ENCODE measurements at places on chromosomes 4 and X.

DNA sequence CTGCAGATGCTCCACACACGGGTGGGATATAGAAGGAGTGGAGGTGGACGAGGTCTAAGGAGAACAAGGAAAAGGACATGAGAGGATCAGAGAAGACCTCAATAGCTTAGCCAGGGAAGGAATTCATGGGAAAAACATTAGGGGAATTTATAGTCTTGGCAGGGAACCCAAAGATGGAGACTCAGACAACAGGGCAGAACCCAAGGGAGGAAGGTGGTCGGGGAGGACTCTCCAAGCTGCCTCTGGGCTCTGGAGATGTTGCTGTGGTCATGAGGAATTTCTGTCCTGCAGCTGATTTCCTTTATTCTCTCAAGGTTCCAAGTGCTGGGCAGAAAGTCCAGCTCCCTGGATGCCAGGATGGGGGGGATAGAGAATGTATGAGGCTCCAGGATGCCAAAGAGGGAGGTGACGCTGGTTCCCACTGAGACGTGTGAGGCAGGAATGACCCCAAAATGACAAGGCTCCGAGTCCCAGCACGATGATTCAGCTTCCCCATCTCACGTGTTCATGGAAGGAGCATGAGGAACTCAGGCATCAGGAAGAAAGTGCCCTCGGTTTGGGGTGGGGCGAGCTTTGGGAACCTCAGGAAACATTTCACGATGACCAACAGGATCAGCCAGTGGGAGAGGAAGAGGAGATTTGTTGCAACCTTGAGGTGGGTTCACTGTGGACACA is 57.0 kb upstream of the PPP2R3B start:
- DNase-seq: no peak

DNA sequence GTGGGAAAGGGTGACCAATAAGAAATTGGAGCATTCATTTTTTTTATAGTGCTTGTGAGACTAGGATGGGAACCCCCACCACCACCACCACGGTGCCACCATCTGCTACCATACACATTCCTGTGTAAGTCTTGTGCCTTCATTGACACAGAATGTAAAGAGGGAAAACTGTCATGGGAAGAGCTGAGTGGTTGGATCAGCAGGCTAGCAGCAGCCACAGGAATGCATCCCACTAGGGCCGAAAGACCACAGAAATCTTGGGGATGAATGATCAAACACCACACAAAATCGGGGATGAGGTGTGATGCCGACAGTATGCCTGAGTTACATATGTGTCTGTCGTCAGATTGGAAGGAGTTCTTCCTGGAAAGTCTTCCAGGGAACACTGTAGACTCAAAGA is 69.2 kb downstream of the SRPX start:
- no peak for DNase-seq

DNA sequence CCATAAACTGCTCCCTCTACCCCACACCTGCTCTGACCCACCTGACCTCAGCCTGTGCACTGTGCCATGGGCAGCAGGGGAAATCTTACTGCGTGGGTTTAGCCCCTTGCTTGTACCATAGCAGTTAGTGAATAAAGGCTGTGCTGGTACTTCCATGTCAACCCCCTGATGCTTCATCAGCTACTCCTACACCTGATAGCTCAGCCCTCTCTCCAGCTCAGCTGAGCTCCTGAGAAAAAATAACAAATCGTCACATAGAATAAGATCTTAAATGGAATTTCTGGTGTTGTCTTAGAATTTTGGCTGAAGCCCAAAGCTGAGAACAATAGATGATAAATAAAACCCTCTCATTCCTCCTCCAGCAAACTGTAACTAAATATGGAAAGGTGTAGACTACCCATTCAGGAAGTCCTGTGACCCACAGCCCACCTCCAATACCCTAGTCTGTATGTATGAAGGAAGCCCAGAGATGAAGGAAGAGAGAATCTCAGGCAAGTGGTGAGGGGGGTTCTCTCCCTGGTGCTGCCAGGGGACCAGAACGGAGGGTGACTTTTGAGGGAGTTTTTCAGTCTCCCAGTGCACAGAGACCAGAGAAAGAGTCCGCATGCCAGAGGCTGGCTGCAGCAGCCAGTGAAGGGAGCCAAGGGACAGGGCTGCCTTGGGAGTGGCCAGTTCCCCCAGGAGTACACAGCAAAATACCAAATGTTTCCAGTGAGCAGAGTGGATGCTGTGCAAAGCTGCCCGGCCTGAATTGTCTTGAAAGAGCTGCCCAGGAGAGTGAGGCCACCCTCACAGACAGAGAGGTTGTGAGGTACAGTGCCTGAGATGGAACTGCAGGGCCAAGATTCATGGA is 227.3 kb downstream of the QDPR start:
- no peak for DNase-seq

- no peak for DNase-seq
These were observed 36.8 kb upstream of the ARSD start for GRCh38 chrX:2965965-2966364.

DNA sequence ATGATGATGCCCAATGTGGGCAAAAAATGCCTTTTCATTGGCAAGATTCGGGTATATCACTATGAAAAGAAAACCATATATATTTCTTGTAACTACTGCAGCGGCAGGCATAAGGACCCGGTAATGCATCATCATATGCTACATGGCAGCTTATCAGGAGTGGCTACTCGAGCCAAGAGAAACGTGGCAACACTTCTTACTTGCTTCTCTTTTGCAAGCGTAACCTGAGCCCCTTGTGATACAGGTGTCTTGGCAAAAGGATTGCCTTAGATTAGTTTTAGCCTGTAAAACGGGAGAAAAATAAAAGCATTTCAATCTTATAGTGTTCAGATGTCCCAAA is 280.3 kb downstream of the SPRY1 start:
- DNase-seq: no peak

DNA sequence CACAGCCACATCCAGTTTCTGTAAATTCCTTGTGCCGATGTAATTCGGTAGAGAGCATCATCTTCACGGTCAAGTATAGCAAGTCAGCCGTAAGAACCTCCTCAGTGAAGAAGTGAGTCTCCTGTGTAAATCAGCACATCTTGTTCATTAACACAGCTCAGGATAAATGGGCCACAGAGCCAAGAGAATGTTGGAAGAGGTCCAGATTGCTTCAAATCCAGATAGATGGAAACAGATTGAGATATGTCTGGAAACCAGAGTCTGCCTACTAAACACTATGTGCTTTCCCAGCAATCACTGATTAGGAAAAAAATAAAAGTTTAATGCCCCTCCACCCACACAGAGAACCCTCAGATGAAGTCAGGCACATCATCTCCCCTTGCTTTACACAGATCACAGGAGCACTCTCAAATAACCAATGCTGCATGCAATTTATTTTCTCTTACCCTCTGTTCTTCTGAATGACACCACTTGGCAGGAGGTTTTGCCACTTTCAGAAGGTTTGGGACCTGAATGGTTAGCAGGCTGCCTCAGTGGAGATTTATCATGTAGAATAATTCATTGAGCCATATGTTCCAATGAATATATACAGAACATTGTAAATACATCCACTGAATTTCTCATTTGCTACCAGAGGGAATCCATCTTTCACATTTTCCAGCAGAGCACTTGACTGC is 357.7 kb downstream of the C4orf33 start:
- no peak for DNase-seq

DNA sequence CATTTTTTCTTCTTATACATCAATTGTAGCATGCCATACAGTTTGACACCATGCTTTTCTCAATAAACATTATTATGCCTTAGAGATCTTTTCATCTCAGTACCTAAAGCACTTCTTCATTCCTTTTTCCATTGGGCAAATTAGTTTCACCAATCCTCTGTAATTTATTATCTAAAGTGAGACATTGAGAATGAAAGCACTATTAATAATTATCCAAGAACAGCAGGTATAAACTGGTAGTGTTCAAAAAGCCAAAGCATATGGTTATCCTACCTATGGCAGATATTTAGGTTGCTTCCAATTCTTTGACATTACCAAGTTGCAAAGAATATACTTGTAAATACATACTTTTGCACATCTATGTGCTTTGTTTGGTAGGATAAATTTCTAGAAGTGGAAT is 15.6 kb downstream of the LAMTOR3 start:
- DNase-seq: no peak

DNA sequence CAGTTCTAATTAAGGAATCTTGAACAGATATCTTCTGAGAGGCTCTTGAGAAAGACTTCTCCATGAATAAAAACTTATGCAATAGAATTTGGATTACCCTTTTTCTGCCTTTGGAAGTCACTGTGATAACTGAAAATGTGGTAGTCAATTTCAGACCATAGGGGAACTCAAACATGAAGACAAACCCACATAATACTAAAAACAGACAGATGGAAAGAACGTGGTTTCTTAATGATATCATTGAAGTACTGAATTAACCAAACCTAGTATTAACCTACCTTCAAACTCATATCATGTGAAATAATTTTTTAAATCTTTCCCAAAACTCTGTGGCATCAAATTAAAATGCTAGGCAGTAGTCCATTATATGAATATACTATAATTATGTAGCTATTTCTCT is 153.5 kb downstream of the CAMK2D start:
- DNase-seq: no peak

DNA sequence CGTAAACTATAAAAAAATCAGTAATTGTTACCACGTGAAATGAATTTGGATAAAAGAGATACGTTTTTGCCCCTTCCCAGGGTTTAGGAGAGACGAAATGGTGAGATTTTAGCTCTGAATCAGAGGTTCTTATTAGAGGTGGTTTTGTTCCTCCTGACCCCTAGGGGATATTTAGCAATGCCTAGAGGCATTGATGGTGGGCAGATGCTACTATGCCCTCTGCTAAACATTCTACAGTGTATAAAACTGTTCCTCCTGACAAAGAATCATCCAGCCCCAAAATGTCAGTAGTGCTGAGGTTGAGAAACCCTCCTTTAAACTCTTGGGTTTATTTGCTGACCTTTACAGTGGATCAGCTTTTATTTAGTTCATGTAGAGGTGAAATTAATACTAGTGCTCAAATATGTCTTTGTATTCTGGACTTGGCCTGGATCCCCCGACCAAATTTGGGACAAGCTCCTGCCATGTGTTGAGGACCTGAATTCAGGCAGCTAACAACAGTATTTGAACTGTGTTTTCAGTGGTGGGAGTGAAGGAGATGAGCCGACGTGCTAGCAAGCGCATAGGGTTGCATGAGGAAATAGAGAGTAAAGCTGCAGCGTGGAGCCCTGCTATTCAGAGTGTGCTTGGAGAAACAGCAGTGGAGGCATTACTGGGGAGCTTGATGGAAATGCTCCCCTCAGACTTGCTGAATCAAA is 126.1 kb downstream of the PTTG2 start:
- DNase-seq: no peak

DNA sequence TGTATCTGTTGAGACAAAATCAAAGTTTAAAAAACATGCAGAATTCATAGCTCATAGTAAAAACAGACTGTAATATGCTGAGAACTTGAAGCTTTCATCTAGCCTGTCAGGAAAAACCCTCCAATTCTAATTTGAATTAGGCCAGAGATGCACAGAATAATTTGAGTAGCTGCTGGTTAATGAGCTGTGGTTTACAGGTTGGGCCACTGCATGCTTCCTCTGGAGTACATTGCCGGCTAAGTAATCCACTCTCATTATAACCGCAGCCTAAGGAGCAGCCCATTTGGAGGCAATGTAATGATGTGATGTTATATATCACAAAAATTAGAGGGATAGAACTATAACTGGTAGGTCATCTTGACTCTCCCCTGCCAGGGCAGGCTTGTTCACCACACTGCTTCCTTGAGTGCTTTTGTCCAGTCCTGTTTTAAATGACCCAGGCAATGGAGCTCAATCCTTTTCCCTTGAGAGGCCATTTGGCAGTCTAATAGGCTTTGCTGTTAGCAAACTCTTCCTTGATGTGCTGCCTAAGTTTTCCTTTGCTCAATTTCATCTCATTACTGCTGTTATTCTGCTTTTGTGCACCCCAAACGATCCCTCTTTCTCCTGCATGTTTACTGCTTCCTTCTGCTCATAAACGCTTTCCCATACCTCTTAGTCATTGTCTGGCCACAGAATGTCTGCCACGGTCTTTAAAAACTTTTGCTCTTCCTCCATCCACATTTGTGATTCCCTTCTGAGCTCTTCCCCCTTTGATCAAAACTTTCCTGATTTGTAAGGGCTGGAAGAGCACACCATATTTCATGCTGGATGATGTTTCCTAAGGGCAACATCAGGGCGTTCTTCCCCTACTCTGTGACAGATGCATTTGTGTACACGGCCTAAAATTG is 230.9 kb downstream of the C4orf33 start:
- no peak for DNase-seq

GRCh38 chrX:47217121-47217851 is 1.2 kb upstream of the CDK16 start:
- DNase-seq: peak; percentile 4

- no peak for DNase-seq
These were observed 307.7 kb downstream of the GPM6A start for GRCh38 chr4:175504318-175504717.

- no peak for DNase-seq
These were observed 18.1 kb downstream of the TMEM175 start for GRCh38 chr4:950136-951020.

GRCh38 chr4:177769155-177769554 is 326.9 kb upstream of the AGA start:
- DNase-seq: no peak

DNA sequence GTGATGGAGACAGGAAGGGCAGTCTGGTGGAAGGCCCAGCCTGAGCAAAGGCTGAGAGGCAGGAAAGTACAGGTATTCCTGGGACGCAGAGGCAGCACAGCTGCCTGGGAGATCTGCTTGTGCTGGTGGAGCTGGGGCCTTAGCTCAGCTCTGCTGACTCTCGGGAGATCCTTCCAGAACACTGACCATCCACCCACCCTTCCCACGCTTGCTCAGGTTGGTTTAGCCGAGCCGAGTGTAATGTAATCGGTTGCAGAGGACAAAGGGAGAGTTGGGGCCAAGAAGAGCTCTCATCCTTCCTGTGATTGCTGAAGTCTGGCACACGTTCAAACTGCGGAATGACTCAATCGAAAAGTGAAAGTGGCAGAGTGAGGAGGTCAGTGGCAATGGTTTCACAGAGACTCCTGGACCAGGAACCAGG is 43.1 kb upstream of the GPR78 start:
- DNase-seq: no peak

DNA sequence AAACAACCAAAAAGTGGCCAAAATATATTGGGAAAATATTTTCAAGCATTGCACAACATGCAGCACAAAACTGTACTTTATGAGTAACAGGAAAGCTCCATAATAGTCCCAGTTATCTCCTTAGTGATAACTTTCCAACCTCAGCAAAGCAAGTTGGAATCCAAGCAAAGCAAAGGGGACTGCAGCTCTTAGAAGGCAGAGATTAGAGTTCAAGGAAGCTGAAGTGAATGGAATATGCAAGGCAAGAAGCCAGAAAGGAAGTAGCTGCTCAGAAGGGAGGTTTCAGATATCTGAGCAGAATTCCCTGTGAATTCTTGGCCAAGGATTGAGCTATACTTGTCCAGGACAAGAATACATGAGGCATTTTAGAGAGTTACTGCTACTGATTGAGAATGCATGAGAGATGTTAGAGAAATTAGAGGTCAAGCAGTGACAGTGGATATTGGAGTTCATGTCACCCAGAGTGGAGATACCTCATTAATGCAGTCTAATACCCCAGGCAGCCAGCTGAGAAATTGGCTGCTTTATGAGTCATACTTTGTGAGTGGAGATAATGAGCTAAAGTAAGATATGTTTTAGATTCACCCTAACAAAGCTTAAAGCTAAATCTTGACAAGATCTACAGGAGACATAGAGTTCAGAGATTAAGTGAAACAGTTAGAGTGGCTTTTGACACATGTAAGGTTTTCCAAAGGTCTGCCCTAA is 102.8 kb downstream of the INPP4B start:
- no peak for DNase-seq

Data from cortex of kidney (tissue), 1 donor.